Fibroblast of skin of right biceps (primary cell): ENCODE measurements at places on chromosomes 5 and 9.

DNA sequence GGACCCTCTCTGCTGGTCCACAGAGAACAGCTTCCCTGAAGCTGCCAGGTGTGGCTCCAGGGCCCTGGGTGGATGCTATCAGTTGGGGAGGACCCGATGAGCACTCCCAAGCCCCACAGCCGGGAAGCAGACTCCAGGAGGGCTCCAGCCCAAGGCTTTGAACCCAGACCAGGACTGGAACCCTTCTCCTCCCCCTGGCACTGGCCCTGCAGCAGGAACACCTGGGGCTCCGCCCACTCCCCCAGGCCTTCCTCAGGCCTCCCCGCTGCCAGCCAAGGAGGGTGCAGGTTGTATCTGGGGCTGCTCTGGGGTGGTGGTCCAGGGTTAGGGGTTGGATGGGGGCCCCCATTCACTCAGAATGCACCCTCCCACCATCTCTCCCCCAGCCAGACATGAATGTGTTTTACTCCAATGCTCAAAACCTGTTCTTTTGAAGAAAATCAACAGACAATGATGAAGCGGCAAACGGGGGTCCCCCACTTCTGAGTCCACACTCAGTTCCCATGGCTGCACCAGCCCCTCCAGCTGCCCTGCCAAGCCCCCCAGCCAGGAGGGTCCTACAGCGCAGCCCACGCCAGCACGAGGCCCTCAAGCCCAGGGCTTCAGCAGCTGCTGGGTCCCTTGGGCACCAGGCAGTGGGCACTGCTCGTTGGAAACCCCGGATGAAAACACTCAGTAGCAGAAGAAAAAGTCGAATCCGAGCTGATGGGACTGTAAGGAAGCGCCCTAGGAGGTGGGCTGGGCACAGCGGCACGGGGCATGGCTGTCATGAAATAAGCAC, 23.2 kb downstream of the CCDC187 start:
- DNase-seq: no peak

- no peak for DNase-seq
Observed at GRCh38 chr9:134212809-134213507, 48.6 kb upstream of the RNU6ATAC start.

- DNase-seq: no peak
Observed at GRCh38 chr9:97478301-97478981, 23.0 kb upstream of the TMOD1 start.

- DNase-seq: no peak
Observed at GRCh38 chr5:102957141-102957540, 162.8 kb downstream of the GIN1 start.

GRCh38 chr9:95060234-95060633, 257.3 kb downstream of the FANCC start:
- DNase-seq: no peak

GRCh38 chr5:34626751-34627150, 29.4 kb upstream of the RAI14 start:
- no peak for DNase-seq

GRCh38 chr9:110752766-110753165, 84.2 kb downstream of the MUSK start:
- peak; percentile 96 for DNase-seq

DNA sequence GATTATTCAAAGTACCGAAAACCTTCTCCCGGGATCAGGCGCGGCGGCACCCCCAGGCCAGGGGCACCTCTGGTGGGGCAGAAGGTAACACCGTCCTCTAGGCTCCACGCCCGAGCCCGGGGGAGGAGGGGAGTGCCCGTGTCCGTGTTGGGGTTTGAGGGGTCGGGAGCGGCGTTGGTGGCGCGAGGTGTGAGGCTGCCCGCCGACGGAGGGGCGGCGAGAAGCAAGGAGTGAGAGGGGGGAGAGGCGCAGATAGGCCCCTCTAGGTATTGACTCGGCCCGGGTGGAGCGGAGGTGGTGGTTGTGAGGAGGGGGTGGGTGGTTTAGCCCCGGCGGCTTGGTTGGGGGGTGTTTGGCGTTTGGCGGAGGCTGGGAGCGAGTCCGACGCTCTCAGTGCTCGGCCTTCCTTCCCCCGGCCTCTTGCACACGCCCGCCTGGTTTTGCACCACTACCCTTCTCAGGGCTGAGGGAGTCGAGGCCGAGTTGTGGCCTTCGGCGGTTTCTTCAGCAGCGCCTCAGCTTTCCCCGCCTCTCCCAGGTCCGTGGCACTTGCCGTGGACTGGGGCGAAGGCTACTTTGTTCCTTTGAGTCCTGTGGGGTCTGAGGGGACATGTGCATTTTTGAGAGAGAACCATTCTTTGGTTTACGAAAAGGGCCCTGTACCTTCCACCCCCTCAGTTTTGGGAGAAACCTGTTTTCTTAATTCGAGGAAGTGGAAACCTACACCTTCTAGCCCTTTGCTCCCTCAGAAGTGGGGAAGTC, 450 bp downstream of the GPBP1 start:
- peak; percentile 35 for DNase-seq

DNA sequence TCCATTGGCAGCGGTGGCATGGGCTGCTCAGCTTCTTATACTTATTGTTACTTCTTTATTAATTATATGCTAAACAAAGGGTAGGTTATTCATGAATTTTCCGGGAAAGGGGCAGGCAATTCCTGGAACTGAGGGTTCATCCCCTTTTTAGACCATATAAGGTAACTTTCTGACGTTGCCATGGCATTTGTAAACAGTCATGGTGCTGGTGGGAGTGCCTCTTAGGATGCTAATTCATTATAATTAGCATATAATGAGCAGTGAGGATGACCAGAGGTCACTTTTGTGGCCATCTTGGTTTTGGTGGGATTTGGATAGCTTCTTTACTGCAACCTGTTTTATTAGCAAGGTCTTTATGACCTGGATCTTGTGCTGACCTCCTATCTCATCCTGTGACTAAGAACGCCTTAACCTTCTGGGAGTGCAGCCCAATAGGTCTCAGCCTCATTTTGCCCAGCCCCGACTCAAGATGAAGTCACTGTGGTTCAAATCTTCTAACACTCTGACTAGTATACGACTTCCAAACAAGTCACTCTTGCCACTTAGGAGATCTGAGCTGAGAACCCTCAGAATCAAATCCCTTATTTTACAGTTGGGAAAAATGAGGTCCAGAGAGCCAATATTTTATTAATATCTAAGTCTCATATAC, 237.5 kb downstream of the TRIM32 start:
- no peak for DNase-seq

DNA sequence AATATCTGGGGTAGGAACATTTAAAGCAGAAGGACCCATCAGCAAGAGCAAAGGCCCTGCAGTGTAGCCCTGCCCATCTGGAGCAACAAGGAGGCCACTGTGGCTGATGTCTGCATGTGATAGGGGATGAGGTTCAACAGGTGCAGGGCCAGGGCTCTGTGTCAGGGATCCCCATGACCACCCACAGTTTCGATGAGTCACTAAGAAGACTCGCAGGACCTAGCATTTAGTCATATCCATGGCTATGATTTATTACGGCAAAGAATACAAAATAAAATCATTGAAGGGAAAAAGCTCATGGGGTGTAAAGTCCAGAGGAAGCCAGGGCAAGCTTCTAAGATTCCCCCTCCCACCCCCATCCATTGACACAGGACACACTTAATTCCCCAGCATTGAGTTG, 188.6 kb downstream of the ADGRV1 start:
- DNase-seq: peak; percentile 49

DNA sequence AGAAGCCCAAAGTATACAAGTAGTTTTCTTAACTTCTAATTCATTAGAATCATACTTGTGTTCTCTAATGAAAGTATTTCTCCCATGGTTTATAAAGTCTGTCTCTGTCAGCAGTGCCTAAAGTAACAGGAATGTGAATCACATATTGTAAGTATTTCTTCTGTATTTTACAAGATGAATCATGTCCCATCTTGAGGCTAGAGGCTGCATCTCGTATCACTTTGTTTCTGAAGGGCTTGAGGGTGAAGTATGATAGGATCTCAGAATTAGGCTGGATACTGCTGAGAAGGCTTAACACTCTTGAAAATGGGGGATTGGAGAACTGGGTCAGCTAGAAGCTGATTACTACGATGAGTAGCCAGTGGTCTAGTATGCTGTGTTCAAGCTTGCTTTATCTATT, 242.2 kb upstream of the ACTBL2 start:
- peak; percentile 83 for DNase-seq

- no peak for DNase-seq
Observed at GRCh38 chr5:149297340-149298025, 25.8 kb downstream of the AFAP1L1 start.

DNA sequence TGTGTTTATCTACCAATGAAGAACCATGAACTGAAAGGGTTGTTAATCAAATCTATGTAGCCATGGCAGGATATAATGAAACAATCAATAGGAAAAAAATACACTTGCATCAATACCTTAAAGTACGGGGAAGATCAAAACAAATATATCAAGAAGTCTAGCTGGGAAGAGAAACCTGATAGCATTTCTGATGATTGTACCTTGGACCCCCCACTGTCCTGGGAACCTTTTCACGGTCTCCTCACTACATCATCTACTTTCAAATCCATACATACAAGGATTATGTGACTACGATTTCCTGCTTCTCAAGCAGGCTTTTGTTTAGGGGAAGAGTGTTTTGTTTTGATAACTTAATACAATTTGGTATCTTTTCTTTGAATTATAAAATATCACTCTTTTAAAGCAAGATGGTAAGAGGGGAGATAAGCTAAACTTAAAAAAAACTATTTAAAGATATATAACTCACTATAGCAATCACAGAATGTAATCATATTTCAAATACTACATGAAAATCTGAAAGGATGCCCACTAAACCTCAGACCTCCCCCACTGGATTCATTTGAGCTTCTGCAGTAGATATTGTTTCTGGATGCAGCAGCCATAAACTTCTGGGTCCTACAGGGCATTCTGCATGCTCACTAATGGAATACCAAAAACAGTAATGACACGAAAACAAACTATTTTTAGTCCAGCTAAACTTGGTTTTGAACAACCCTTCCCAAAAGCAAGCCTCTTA, 8.0 kb downstream of the EBF1 start:
- no peak for DNase-seq

GRCh38 chr5:132300577-132301343, 6.6 kb downstream of the SLC22A4 start:
- no peak for DNase-seq

DNA sequence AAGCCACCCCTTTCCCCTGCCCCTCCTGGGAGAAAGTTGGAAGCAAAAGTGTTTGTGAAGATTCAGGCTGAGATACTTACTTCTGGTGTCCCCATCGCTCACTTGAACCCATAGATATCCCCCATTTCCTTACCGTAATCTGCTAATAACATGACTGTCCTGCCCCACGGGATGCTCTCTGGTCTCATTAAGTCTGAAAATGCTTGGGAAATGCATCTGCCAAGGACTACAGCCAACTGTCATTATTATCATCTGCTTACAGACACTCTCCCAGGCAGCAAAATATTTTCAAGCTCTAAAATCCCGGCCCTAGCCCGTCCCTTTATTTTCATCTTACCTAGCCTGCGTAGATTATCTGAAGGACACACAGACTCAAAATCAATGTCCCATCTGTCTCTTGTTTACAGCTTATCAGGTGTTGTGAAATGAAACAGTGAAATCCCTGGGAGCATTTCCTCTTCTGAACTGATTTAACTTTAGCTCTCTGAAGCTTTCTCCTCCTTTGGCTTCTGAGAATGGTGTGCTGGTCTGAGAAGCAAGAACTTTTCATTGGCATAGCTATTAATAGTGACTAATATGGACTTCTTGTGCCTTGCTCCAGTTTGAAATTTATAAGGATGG, 126.9 kb upstream of the OSMR start:
- DNase-seq: peak; percentile 40

- DNase-seq: no peak
Observed at GRCh38 chr9:134063571-134064450, 4.0 kb downstream of the BRD3 start.

DNA sequence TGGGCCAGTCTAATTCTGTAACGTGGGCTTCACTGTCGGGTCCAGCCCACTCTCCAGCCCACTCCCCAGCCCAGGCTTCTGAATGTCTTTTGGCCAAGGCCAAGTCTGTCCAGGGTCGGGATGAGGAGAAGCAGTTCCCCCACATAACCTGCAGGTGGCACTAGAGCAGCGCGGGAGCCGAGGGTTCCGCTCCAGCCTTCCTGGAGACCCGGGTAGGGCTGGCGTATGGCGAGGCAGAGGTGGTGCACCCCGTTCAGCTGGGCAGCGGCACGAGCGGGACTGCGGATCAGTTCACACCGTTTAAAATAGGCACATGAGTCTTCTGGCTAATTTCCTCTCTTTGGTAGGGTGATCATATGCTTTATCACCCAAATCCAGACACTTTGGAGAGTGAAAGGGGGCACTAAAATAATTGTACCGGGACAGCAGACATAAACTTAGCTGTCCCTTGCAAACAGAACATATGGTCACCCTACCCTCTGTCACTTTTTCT, 185.9 kb downstream of the MSX2 start:
- peak; percentile 55 for DNase-seq

DNA sequence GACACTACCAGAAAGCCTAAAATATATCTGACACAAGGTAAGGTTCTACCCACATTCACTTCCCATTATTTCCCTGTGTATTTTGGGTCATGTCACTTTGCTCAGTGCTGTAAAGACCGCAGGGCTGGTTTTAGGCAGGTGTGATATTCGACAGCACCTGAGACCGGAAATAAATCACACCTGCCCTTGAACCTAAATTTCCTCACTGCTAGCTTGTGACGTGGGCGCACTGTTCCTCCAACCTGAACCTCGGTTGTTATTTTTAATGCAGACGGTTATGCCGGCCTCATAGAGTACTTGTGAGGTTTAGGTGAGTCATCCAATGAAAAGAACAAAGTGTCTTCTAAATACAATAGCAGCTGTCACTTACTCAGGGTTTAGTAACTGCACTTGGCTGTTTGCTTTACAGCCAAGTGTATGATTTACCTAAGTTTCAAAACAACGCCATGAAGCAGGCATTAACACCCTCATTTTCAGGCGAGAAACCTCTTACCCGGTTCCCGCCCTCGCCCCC, 20.7 kb upstream of the ZNF782 start:
- peak; percentile 8 for DNase-seq

- no peak for DNase-seq
Observed at GRCh38 chr9:85858056-85858750, 82.7 kb upstream of the NAA35 start.

- peak; percentile 45 for DNase-seq
Observed at GRCh38 chr9:19117039-19117716, 10.1 kb downstream of the PLIN2 start.

DNA sequence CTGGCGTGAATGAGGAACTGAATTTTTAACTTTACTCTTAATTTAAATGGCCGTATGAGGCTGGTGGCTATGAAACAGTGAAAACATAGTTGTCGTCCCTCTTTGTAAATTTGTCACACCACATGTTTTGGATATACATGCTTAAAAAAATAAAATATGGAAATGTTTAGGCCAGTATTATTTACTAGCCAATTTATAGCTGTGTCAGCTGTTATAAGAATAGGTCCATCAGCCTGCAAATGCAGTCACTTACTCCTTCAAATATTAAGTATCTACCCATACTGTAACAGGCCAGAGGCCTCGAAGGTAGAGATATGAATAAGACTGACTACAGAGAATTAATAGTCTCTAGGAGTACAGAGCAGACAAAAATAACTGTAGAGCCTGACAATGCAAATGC, 30.0 kb downstream of the NR6A1 start:
- no peak for DNase-seq
